IMR-90 (cell line): ENCODE measurements at places on chromosomes 11 and 22.

DNA sequence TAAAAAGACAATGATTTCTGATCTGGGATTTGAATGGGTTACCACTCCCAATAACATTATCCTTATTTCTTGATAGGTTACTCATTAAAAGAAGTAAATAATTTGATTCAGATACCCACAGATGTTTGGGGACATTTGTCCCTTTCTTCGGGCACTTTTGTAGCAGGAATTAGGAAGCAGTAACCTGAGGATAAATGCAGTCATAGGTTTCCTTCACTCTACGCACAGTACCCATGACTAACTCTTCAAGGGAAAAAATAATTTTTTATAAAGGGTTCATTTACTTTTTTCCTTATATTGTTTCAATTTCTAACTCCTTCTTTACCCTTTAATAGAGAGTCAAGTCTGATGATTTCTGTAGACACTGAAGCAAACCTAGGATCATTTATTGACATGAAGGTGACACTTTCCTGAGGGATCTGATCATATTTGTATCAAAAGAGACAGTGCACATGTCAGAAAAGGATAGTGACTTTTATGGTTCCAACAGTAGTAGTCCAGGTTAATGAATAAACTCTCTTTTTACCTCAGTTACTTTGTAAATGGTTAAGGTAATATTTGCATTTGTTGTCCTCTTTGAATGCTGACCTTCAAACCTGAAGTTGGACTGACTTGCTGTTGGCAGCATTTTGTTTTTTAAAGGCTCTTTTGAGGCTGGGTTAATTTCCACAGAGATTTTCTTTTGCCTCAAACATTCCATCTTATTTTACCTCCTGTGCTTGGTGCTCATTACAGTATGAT lies 1072.0 kb downstream of the LRRC4C start:
- no peak for DNase-seq

GRCh38 chr11:110894224-110894623 lies 182.0 kb upstream of the ARHGAP20 start:
- DNase-seq, result no peak

DNA sequence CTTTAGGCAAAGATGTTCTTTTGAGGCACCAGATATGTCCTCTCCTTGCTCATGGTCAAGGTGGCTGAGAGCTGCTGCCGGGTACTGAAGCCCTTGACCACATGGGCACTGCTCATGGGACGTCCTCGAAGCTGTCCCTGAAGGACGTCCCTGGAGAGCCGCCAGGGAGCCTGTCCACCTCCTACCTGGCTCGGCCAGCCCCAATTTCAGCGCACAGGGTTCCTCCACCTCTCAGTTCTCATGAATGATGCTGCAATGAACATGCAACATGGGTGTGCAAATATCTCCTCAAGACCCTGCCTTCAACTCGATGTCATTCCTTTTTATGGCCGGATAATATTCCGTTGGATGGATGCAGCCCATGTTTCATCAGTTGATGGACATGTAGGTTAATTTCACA lies 24.4 kb upstream of the TOLLIP start:
- DNase-seq, result no peak

- no peak for DNase-seq
These were observed 115.2 kb upstream of the TOP3B start for GRCh38 chr22:22097727-22098228.

GRCh38 chr11:58658623-58659022 lies 36.2 kb downstream of the CNTF start:
- DNase-seq, result no peak

- DNase-seq, result no peak
These were observed 143.5 kb upstream of the B3GAT1 start for GRCh38 chr11:134555510-134555909.

DNA sequence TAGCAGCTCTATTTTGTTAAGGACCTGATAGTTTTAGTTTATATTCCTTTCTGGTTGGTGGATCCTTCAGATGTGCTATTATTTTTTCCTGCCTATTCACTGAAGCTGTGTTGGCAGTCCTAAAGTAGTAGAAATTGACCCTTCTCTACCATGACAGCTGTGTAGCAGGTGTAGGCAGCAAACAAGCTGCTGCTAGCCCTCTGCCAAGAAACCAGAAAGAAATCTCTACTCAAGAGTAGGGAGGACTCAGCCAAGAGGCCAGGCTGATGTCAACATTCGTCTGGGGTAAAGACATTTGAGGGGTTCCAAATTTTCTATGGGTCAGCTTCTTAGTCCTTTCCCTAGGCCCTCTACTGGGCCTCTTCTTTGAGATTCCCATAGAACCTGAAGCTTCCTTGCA lies 51.2 kb downstream of the CSTF3 start:
- no peak for DNase-seq

DNA sequence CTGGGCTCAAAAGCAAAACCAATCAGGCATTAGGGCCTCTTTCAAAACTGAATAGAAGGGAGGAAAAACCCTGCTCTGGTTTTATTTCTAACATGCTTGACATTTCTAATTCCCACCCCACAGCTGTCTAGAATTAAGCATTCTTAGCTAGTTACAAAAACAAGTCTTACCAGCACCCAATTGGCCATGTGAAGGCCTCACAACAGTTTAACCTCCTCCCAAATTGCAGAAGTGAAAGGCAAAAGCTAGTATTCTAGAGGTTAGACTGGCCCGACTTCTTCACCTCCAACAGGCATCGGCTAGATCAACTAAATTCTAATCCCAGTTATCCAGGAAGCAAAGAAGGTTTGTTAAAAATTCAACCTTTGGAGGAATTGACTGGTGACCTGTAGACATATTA lies 6.5 kb downstream of the SF1 start:
- DNase-seq, result no peak

DNA sequence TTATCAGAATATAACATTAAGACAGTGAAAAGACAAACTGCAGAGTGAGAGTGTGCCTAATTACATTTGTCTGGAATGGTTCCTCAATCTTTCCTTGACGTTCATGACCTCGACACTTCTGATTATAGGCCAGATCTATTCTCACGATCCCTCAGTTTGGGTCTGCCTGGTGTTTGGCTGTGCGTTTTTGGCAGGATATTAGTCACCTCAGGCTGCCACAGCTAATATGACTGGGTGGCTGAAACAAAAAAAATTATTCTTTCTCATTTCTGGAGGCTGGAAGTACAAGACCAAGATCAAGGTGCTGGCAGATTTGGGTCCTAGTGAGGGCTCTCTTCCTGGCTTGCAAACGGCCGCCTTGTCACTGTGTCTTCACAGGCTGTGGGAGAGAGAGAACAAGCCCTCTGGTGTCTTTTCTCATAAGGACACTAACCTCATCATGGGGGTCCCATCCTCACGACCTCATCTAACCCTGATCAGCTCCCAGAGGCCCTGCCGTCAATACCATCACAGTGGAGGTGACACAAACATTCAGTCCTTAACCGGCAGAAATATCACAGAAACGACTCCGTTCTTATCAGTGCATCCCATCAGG lies 23.2 kb downstream of the IFITM10 start:
- DNase-seq, result no peak

GRCh38 chr22:40196628-40197360 lies 19.1 kb downstream of the TNRC6B start:
- peak; percentile 97 for DNase-seq

GRCh38 chr22:21734540-21735199 lies 924 bp downstream of the YPEL1 start:
- DNase-seq, result no peak

DNA sequence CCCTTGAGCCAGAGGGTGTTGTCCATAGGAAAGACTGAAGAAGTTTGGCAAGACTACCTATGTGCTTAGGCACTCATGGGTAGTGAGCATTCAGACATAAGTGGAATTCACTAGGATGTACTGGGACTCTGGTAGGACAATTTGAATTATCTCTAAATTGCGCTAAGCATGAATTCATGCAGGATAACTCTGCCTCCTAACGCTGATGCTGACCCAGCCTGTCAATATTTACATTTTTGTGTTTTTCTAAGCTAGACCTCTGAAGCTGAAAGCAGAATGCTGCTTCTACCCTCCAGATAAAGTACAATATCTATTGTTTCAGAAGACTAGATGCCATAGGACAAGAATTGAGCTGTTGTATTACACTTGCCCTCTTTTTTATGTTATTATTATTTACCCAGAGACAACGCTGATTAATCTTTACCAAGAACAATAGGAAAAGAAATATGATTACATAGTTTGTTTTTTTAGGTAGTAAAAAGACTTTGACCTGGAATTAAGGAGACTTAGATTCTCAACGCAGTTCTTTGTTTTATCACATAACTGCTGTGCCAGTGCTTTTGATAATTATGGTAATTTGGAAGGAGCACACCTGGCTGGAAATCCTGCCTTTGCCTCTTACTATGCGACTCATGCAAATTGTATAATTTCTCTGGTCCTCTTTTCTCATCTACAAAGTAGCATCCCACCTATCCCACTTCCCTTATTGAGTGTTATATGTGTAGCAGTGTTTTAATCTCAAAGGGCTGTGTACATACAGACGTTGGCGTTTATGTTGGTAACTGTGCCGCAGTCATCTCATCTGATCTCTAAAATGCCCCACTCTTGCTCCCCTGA lies 21.2 kb upstream of the GRAMD1B start:
- DNase-seq, result no peak

DNA sequence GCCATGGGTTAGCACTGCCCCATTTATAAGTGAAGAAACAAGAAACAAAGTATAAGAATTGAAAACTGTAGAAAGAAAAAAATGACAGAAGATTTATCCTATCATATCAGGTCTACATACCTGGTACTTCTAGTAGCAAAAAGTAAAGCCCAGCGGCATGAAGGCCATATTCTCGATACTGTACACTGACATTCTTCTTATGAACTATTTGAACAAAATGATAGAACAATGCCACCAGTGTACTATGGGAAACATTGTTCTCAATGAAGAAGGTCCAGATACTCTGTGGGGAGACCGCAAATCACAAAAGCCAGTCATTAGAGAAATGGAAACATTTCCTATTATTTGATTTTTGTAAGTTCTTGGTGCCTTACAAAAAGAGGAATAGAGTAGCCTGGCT lies 7.0 kb downstream of the NCAPD3 start:
- no peak for DNase-seq

DNA sequence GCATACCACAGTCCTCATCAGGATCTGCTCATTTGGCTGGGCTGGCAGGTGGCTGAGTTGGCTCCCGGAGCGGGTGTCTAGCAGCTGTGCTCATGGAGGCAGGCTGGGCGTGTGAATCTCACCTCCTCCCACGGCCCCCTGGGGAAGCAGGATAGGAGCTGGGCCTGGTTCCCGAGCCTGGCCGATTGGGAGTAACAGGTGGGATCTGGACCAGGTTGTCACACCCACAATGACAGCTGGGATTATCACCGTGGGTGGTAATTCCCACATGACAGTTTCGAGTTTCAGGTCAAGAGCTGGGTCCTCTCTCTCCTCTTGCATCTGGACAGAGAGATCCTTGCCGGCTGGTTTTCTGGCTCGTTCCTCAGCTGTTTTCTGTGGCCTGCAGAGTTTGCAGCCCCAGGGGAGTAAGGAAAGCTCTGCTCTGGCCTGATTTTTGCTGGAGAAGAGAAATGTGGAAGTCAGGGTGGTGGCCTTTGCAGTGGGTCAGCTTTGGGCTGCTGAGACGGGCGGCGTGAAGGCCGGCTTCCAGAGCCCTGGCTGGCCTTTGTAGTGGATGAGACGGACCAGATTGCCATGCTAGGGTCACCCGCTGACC lies 57.0 kb downstream of the BCR start:
- peak; percentile 66 for DNase-seq

- DNase-seq, result peak; percentile 90
These were observed 152.7 kb downstream of the ADAMTS15 start for GRCh38 chr11:130601141-130601540.

DNA sequence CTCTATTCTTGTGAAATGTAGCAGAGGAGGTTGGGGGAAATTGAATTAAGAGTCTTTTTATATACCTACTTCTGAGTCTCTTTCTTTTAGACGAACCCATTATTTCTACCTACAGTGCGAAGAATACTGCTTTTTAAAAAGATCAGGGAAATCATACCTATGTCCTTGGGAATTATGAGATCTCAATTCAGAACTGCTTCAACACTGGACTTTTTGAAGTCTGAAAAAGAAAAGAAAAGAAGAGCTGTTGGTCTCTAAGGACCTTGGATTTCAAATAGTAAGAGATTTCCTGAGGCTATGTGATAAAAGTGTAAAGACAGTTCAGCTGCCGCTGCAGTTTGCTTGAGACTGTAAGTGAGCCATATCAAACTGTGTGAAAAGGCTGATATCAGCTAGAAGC lies 3.7 kb upstream of the OR5B21 start:
- DNase-seq, result no peak

- no peak for DNase-seq
These were observed 112.4 kb downstream of the CACNA1I start for GRCh38 chr22:39682994-39683393.

DNA sequence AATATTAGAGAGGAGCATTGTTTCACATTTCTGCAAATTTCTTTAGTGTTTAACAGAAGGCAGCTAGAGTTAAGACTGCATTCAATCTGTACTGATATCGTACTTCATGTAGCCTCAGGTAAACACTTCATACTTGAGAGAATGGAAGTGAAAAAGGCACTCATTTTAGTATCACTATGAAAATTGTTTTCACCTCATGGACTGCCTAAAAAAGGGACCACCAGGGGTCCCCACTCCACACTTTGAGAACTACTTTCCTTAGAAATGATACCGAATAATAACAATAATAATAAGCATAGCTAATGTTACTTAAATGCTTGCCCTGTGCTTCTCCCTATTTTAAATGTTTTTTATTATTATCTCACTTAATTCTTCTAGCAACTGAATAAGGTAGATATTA lies 95.1 kb downstream of the BLID start:
- peak; percentile 33 for DNase-seq

DNA sequence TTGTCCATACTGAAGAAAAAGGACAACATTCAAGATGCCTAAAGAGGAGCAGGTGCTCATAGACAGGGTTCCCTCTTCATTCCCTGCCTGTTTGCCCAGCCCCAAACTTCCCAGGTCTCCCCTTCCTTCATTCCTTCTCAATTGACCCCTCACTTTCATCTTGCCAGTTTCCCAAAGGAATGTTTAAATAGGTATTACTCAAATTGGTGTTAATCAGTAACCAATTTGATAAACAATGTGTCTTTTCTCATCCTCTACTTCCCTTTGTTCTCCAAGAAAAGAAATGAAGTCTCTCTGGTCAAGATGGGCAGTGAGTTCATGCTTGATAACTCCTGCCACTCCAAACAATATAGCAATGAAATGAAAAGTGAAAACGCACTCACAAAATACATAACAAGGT lies 101.9 kb downstream of the TMPRSS5 start:
- no peak for DNase-seq

DNA sequence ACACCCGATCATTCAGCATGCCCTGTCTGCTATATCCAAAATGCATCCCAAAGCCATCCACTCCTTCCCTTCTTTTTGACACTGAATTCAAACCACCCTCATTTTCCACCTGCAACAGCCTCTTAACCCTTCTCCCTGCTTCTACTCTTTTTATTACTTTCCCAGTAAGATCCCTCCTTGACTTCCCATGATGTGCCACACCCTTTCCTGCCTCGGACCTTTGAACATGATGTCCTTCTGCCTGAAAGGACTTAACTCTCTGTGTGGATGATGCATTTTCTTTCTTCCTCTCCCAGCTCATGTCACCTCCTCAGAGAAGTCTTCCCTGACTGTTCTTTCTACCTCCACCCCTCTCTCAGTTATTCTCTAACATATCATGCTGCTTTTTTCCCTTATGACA lies 36.5 kb downstream of the HTR3A start:
- no peak for DNase-seq
